ENCODE measurements at places on chromosomes 7 and 10.

DNA sequence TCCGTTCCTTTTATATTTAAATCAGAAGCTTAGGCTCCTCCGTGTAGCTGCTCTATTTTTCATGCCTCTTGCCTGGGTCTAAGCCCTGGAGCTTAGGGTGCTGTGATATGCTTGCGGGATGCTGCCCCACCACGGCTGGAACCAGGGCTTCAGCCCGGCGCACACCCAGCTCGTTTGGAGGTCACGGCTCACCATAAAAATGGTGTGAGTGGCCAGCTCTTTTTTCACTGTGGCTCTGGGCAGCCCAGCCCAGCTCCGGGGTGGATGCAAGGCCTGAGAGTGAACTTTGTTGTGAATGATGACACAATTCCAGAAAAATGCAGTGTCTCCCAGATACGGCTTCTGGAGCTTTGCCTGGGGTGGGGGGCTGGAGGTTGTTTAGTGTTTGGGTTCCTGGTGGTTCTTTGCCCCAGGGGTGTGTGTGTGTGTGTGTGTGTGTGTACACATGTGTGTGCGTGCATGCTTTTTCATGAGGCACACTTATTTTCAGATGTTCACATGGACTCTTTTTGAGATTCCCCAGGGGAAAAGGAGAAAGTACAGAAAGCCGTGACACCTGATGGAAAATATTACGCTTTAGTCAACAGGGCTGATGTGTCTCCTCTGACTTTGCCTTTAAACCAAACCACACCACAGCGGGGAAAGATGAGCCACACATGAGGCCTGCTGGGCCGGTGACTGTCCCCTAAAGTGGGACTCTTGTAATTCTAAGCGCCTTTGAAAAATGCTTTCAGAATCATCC lies 46.2 kb downstream of the GRK5 start:
- peak; percentile 72 for DNase-seq

DNA sequence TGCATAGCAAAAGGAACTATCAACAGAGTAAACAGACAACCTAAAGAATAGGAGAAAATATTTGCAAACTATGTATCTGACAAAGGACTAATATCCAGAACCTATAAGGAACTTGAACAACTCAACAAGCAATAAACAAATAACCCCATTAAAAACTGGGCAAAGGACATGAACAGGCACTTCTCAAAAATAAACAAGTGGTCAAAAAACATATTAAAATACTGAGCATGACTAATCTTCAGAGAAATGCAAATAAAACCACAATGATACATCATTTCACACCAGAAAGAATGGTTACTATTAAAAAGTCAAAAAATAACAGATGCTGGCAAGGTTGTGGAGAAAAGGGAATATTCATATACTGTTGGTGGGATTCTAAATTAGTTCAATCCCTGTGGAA lies 17.1 kb downstream of the MAGI2 start:
- DNase-seq: no peak

DNA sequence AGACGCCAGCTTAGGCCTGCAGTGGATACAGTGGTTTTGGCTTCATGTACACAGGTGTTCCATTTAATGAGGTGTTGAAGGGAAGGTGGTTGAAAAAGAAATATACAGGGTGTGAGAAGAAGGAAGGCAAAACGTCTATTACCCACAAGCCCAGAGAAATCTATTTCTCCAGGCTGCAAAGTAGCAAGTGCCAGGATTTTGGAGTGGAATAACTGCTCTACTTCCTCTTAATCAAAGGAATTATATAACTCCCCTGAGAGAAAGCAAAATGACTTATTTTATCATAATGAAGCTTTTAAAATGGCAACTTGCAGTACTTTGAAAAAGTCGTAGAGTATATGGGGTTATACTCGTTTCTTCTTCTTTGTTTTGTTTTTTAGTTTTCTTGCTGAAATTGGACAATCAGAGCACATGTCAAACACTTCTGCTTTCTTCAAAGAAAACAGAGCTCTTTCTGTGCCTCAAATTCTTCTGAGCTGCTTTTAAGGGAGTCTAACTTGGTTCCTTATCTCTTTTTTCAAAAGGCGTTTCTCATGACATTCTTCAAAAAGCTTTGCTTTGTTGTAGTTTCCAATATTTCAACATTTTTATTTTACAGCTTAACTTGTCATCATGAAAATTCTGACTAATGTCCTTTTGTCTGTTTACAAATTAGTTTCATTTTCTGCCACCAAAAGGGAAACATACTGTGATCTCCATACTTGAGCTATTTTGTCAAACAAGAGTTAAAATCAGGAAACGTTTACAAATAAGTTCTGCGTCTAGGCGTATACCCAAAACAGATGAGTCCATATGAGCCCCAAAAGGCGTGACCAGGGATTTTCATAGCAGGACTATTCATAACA lies 289.7 kb downstream of the FRMD4A start:
- DNase-seq: no peak

DNA sequence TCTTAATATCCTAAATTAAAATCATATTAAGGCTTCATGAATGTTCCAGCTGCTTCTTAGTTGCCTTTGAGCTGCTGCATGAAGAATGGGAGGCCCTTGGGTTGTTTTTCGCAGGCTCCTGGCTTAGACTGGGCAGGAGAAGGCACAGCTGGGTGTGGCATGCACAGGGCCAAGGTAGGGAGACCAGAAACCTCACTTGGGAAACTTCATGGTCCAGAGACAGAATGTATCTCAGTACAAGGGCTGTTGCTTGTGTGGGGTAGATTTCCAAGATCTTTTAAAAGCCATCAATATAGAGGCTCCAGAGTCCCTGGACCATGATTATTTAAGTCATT lies 49.9 kb downstream of the BUB3 start:
- DNase-seq: no peak

- peak; percentile 50 for DNase-seq
Measured at GRCh38 chr7:30920584-30921539, 9.2 kb downstream of the AQP1 start.

DNA sequence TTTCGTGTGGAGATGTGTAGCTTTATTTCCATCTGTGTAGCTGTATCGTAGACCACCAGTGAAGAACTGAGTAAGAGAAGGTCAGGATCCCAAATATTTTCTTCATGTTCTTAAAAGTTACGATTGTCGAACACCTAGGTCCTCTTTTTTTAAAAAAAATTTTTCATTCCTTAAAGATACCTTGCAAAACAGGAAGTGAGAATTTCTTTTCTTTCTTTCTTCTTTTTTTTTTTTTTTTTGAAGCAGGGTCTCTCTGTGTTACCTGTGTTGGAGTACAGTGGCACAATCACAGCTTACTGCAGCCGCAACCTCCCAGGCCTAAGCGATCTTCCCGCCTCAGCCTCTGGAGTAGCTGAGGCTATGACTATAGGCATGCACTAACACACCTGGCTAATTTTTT lies 60.8 kb downstream of the PHTF2 start:
- no peak for DNase-seq
